Suprapubic skin (tissue), 4 donors: ENCODE measurements at places on chromosomes 1 and 21.

GRCh38 chr1:156608036-156608674 lies 6.9 kb upstream of the GPATCH4 start:
- no peak for DNase-seq

- DNase-seq: no peak
These were observed 325.8 kb downstream of the KIF26B start for GRCh38 chr1:245480393-245481120.

DNA sequence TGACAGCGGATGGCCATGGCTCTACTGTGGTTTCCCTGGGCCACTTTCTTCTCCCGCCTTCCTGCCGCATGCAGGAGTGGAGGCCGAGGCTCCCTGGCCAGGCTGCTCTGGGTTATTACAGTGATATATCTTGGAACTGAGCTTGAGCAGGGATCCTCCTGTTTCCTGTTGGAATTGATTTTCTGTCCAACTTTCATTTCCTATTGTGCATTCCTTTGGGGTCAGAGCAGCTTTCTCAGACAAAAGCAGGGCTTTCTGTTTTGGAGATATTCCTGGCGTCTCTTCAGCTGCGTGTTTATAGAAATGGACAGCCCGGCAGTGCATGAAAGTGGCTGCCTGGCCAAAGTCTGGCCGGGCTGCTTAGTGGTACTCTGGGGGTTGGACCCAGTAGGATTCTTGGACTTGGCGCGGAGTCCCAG lies 146.4 kb downstream of the KIF26B start:
- DNase-seq: no peak

DNA sequence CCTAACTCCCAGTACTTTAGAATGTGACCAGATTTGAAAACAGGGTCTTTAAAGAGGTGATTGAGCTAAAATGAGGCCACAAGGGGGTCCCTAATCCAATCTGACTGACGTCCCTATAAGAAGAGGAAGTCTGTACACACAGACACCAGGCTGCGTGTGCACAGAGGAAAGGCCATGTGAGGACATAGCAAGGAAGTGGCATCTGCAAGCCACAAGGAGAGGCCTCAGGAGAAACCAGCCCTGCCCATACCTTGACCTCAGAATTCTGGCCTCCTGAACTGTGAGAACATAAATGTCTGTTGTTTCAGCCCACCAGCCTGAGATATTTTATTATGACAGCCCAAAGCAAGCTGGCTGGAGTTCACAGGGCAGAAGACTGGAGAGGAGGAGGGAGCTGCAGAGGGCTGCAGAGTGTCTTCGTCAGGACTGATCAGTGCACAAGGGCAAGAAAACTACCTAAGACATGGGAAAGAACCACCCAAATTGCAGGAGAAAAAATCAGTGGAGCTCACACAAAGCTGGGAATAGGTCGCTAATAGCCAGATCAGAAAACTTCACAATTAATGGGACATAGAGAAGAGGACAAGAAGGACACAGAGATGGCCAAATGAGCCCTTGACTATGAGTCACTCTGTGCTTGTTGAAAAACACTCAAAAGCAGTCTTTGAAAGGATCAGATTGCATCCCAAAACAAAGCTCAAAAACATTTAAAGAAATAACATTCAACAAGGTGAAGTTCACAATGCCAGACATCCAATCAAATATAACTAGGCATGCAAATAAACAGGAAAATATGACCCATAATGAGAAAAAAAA lies 14.1 kb upstream of the WNT9A start:
- DNase-seq: no peak

- DNase-seq: no peak
These were observed 96.6 kb downstream of the ZFYVE9 start for GRCh38 chr1:52238474-52238873.

GRCh38 chr1:226738995-226739695 lies at the start of gene ITPKB:
Gene ITPKB (minus strand): TSS chr1:226739282. CDS start chr1:226737458, 1,824 bp downstream.
- DNase-seq: no peak

- DNase-seq: no peak
These were observed 432.3 kb downstream of the DPYD start for GRCh38 chr1:97488530-97488929.

DNA sequence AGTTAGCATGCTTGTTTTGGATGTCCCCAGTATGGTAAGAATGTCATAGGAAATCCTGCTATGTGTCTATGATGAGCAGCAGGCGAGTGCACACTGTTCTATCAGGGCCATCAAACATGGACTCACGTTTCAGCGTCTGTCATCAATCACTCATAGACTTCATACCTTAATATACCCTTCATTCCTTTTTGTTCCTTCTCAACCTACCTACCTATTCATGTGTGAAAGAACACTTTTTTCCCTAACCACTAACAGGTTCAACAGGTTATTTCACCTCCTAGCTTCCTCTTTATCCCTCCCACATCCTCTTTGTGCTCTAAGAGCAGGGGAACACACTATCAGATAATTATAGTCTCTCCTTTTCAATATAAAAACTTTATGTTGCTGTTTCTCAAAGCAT lies 300.6 kb downstream of the TM2D1 start:
- DNase-seq: no peak

DNA sequence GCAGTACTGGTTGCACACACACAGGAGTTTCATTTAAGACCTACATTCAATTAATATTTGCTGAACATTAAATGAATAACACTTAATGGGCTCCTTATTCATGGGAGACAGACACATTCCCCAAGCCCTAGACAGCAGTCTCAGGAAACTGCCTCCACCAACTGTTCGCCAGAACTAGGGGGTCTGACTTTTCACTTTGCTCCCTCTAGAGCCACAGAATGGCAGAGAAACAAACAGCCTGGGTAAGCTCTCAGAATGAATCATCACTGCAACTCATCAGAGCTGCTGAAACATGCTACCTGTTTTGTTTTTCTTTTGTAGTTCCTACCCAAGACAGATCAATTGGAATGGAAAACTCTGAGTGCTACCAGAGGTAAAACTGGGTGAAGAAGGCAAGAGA lies 31.7 kb downstream of the ELK4 start:
- DNase-seq: no peak

- DNase-seq: no peak
These were observed 30.4 kb downstream of the MORC3 start for GRCh38 chr21:36350282-36350910.

- DNase-seq: no peak
These were observed 74.9 kb upstream of the ZC3H11B start for GRCh38 chr1:219687779-219688178.

- DNase-seq: peak; percentile 74
These were observed 4.7 kb upstream of the FTCD start for GRCh38 chr21:46159841-46160656.

- DNase-seq: no peak
These were observed at the start of gene RIMKLA for GRCh38 chr1:42380586-42381279. Gene RIMKLA (plus strand): TSS chr1:42380792. CDS start chr1:42380935, 143 bp downstream.

- DNase-seq: no peak
These were observed 58.9 kb downstream of the PTPN14 start for GRCh38 chr1:214492401-214493075.

DNA sequence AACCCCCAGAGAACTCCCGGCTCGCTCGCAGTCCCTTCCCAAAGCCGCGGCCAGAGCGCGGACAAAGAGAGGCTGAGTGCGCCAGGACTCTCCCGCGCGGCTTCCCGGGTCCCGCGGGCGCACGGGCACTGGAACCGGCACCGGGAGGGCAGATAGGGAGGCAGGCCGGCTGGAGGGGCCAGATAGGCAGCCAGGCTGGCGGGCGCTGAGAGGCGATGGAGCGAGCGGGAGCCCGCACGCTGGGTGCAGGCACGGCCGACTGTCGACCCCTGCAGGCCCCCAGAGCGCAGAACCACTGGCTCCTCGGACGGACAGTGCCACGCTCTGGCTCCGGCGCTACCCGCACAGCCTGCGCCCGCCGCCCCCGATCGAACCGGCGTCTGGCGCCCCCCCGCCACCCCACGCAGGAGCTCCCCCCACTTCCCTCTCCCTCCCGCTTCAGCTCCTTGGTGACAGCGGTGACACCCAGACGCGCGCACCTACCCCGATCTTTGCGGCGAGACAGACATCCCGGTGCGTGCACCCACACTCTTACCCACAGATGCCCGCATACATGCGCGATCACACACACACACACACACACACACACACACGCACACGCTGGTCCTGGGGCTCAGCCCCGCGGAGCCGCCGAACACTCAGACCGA lies 534 bp downstream of the SLC6A9 start:
- DNase-seq: no peak

DNA sequence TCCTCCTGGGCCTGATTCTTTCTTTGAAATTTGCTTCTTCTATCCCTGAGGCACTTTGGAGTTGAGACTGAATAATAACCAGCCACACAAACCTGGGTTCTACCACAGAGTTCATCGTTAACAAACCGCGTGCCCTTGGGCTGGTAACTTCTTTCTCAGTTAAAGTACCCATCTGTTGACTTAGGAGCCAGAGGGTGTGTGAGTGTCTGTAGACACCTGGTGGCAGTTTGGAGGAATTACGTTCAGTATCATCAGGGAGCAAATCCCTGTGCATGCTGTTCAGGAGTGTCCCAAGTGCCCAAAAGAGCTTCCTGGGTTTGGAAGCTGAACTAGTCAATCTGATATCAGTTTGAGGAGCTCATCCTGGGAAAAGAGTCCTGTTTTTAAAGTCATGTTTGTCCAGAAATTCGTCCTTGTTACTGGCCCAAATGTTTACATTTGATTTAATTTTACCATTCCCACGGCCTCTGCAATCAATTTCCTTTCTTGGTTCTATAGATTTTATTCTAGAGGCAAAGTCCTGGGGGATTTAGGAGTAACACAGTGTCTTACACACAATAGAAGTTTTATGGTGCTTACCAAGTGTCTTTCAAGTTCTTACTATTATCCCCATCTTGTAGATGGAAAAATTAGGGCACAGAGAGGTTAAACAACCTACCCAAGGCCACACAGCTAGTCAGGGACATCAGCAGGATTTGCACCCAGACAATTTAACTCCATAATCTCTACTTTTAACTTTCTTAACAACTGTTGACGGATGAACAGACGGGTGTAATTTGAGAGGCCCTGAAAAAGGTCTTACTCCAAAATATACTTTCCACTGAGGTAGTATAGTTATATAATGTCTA lies 26.7 kb upstream of the RPTN start:
- DNase-seq: no peak

DNA sequence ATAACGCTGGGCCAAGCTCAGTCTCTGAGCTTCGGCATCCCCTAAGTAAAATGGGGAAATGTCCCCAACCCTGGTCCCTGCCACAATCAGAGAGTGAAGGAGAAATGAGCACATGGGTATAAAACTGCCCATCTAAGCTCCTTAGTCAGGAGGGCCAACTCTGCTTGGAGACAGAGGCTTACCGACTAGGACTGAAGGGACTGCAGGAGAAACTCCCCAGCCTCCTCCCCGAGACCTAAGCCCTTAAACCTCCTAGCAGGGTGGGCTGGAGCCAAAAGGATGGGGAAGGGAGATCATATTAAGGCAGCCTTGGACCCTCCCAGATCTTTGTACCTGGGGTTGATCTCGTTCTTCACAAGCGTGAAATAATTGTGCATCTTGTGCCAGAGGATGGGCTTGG lies 5.5 kb downstream of the ETNK2 start:
- no peak for DNase-seq

DNA sequence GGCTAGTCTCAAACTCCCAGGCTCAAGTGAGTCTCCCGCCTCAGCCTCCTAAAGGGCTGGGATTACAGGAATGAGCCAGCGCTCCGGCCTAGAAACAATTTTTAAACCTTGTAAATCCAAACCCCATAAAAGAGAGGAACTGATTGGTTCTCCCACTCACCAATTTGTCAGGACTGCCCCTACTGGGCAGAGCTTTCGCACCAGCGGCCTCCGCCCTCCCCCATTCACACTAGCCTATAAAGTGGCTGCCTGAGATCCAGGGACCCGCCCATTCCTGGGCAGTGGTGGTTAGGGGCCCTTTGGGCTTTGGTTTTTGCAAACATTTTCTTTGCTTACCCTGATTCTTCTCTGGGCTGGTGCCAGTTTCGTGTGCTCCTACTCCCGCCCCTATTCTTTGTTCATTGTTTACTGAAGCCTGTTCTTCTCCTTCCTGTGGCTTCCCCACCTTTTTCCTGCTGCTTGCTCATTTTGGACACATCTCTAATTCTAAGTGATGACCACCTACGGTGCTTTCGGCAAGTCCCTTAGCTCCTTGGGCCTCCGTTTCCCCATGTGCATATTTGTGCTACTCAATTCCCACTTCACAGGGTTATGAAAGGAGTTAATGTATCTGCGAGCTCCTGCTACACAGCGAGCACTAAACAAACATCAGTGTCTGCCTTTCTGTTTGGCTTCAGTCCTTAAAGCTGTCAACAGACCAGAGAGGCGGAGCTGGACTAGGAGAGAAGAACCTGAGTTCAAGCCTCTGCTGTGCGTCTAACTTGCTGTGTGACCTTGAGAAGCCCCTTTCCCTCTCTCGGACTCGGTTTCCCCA lies 39.8 kb upstream of the CLIC4 start:
- peak; percentile 91 for DNase-seq

DNA sequence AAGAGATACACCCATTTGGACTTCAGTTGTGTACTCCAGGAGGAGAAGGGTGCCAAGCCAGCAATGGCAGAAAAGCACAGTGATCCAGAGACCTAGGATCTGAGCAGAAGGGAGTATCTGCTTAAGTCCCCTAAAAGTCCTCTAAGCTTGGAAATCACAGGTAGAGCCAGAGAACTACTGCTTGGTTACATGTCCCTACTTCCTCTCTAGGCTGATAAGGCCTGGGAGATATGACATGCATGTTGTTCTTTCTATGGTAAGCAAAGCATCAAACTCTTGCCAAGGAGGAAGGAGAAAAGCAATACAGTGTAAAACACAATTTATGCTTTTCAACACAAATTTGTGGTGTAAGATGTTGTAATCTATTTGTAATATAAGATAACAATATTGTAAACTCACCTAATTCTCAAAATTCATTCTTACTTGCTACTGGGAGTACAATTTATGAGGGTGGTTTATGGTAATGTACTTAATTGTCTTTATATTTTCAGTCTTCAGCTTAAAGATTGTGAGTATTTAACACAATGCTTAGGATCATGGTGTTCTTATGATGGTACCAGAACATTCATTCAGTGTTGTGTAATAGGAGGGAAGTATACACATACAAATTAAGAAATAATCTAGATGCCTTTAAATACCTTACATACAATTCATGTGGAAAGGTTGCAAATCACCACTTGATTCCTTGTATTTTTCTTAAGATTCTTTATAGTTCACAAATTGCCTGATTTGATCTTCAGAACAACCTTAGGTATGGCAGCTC lies 49.1 kb upstream of the GNG12 start:
- DNase-seq: no peak

- DNase-seq: no peak
These were observed 96.3 kb upstream of the RALGPS2 start for GRCh38 chr1:178628637-178629251.

DNA sequence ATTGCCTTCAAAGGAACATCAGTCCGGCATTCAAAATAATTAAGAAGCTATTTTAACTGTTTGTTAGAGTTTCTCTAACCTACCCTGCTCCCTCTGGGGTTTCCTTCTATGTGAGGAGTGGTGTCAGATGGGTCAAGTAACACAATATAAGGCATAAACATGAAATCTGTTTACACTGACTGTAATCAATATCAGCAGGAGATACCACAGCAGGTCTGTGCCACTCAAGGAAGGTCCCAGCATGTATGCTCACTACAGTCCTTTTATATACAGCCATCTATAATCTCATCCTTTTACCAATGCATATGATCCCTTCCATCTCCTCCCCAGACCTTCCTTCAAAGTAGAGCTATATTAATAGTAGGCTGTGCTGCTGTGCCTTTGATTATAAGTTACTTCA lies 25.4 kb downstream of the EEIG2 start:
- no peak for DNase-seq
